ENCODE measurements at places on chromosomes 2 and 18.
A peak's percentile ranks its signal among the peaks of the same experiment; 100 is the strongest.

- DNase-seq = no peak
Measured at GRCh38 chr2:121677855-121678254, 28.6 kb upstream of the CLASP1 start.

- no peak for DNase-seq
Measured at GRCh38 chr18:23207191-23207955, 72.1 kb downstream of the CABLES1 start.

DNA sequence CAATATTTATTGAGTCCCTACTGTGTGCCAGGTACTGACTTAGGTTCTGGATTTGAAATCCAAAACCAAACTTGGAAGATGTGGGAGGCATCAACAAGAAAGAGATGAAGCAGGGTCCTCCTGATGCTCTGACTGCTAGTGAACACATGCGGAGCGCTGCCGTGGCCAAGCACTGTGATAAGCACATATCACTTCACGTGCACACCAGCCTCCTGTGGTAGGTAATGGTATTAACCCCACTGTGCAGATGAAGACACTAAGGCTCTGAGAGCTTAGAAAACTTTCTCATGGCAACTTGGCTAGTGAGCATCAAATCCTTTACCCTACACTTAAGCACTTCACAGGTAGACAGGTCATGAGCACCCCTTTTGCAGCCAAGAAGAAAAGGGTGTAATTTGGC, 216.1 kb downstream of the HAUS1 start:
- no peak for DNase-seq

GRCh38 chr2:46939626-46940359, 24.2 kb upstream of the MCFD2 start:
- no peak for DNase-seq

DNA sequence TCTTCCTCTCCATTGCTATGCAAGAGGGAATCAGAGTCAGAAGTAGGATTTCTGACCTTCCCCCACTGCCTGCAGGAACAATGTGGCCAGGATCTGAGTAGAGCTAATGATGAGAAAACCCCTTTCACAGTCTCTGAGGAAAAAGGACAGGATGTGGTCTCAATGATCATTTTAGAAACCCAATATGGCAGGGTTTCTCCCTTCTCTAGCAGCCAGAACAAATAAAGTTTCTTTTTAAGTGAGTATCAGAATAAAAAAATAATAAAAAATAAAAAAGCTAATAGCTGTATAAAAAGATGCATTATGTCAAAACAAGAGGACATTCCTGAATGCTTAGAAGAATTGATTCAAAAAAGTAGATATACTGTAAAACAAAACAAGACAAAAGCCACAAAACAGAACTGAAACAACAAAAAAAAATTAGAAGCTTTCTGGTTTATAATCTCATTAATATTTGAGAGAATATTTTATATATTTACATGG, 1124.9 kb upstream of the ZEB2 start:
- DNase-seq = peak; percentile 9

DNA sequence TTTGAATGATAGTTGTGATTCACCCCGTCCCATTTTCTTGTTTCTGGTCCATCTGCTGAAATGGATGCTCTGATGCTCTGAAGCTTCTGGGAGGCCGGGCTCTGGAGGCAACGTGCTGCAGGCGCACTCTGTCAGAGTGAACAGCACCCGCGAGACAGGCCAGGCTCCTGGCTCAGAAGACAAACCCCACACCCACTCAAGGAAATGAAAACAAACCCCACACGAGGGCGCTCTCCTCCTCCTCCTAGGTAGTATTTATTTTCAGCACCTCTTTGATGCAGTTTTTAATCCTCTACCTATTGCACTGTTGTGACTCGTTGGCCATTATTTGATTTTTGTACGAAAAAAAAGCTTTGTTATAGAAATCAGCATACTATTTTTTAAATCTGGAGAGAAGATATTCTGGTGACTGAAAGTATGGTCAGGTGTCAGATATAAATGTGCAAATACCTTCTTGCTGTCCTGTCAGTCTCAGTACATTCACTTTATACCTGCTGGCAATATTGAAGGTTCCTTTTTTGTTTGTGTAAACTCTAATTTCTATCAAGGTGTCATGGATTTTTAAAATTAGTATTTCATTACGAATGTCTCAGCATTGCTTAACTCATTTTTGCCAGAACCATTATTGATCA, 10.3 kb upstream of the CHST10 start:
- DNase-seq = no peak

All from GM12892 (cell line).